ENCODE measurements at places on chromosomes 2 and 18.

GRCh38 chr2:32772638-32773447 is 145.0 kb downstream of the TTC27 start:
- peak; percentile 26 for DNase-seq

- no peak for DNase-seq
These were observed 12.3 kb upstream of the C2orf42 start for GRCh38 chr2:70203086-70203485.

- no peak for DNase-seq
These were observed 3.3 kb upstream of the MSTN start for GRCh38 chr2:190065839-190066238.

DNA sequence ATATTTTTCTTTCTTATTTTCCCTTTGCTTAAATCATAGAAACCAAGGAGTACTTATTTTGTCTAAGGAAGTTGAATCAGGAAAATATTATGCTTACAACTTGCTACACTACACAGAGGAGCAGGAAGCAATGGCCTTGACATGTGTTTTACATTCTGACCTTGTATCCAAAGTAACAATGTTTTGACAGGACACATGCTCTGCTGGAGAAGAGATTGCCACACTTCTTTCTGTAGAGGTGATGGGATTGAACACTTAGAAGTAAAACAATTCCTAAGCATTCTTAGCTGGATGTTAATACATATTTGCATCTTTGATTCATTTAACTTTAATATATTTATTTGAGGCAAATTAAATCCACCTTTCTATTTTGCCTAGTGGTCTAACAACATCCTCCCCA is 929.1 kb downstream of the DSC3 start:
- DNase-seq = no peak

DNA sequence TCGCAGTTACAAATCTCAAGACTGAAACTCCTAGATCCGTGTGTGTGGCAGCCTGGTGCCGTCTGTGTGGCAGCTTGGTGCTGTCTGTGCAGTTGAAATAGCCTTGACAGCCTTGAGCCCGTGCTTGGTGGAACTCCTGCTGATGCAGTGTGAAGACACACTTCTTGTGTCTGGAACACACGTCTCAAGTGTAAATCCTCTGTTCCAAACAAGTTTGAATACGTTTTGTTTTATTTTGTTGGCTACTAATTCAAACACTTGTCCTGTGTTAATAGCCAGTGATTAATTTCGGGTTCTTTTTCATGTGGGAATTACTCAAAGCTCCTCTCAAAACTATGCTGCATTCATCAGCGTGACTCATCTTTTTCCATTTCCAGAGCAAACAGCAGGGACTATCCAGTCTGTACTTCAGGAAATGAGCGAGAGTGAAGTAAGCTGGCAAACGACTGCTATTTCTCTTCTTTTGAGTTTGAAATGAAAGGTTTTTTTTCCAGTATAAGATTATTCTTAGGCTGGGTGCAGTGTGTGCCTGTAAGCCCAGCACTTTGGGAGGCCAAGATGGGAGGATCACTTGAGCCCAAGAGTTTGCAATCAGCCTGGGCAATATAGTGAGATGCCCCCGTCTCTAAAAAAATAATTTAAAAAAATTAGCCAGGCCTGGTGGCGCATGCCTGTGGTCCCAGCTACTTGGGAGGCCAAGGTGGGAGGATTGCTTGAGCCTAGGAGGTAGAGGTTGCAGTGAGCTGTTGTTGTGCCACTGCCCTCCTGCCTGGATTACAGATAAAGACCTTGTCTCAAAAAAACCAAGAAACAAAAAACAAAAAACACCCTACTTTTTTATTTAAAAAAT is 152.9 kb downstream of the SPP2 start:
- DNase-seq = peak; percentile 79

GRCh38 chr2:68653538-68653982 is 10.2 kb downstream of the PROKR1 start:
- no peak for DNase-seq

- no peak for DNase-seq
These were observed 132.2 kb downstream of the TDRD15 start for GRCh38 chr2:21256006-21256405.

DNA sequence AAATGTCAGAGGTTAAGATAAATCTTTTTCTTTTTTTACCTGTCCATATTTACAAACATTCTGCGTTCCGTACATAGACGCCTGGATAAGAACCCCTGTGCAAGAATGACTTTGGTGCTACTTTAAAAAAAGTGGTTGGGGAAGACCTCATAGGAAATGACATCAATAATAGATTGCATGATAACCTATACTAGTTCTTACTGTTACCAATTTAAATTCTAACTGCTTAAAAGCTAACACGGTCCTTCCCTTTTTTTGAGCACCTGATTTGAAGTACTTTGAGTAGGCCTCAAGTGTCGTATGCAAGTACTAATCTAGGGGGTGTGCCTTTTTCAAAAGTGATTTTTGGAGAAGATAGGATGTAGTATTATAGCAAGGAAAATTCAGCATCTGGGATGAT is 2.1 kb downstream of the SLC39A10 start:
- no peak for DNase-seq

DNA sequence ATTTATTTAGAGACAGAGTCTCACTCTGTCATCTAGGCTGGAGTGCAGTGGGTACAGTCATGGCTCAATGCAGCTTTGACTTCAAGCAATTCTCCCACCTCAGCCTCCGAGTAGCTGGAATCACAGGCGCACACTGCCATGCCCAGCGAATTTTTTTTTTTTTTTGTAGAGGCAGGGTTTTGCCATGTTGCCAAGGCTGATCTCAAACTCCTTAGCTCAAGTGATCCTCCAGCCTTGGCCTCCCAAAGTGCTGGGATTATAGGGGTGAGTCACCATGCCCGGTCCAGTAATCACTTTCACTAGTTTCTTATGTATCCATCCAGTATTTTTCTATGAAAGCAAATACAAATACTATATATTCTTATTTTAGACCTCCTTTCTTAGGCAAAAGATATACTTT is 24.0 kb downstream of the PRKAG3 start:
- no peak for DNase-seq

- DNase-seq = peak; percentile 22
These were observed 35.4 kb downstream of the MYL12B start for GRCh38 chr18:3297025-3297984.

GRCh38 chr2:2886922-2887321 is 490.7 kb downstream of the EIPR1 start:
- DNase-seq = no peak

DNA sequence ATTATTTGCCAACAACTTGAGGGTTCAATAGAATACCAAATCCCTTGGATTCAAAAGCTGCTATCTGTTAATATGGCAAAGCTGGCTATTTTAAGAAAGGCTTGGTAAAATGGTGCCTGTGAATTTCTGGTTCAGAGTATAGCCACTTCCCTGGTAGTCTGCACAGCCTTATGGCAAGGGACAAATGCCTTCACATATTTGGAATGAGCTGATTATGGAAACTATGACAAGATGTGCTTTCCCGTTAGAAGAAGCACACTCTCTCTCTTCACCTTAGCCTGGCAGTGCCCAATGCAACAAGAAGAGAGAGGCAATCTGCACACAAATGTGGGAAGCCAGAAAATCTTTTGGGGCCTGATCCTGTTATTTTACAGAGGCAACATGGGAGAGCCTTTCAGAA is 47.5 kb upstream of the MAP3K20 start:
- DNase-seq = no peak

GRCh38 chr18:62464266-62464665 is 58.6 kb upstream of the ZCCHC2 start:
- DNase-seq = no peak

- no peak for DNase-seq
These were observed 3.6 kb upstream of the PAX3 start for GRCh38 chr2:222302178-222303018.

DNA sequence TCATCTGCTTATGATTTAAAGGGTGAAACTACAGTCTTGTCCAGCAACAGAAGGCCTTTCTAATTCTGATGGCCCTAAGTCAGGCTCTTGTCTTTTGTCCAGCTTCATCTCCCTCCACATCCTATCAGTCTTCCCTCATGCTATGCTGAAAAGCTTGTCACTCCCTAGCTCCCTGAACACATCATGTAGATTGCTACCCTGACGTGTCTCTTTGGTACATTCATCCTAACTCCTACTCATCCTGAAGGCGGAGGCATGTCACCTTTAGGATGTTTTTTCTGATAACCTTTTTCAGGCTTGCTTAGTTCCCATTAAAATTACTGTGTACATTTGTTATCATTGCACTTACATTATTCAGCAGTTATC is 78.4 kb upstream of the ARL5A start:
- no peak for DNase-seq

- no peak for DNase-seq
These were observed 120.4 kb downstream of the L3MBTL4 start for GRCh38 chr18:6294148-6294784.

GRCh38 chr2:235776531-235776930 is 282.7 kb downstream of the AGAP1 start:
- DNase-seq = no peak

GRCh38 chr2:241068136-241068941 is 33.7 kb downstream of the MTERF4 start:
- no peak for DNase-seq

DNA sequence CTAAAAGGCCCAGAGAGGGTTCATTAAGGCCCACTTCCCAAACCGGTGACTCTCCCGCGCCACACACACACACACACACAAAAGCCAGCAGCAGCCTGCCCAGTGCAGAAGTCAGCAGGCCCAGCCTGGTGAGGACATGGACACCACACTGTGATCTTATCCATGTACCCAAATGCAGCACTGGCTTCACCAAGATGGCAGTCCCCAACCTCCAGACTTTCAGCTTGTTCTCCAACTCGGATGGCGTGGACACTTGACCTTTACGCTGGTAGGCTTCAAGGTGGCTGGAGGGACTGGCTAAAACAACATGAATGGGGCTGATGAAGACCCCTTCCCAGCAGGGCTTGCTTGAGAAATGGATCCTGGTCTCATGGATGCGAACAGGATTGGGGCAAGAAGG is 50.4 kb downstream of the TNS1 start:
- DNase-seq = no peak

DNA sequence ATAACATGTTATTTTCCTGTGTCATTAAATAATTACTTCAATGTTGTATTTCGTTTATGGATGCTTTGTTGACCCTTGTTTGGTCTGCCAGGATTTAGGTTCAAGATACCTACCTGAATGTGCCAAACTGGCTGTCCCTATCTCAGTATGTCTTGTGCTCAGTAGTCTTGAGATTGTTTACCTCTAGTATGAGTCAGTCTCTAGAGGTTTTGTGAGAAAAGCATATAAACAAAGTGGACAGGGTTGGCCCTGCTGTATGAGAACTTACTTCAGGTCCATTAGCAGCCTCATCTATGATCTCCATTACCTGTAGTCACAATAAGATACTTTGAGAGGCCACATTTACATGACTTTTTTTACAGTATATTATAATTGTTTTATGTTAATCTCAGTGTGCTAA is 17.8 kb downstream of the DDX18 start:
- no peak for DNase-seq

GRCh38 chr2:223811757-223812156 is 25.6 kb downstream of the AP1S3 start:
- DNase-seq = no peak

GRCh38 chr18:69951182-69951581 is 3.5 kb upstream of the CD226 start:
- DNase-seq = no peak

GRCh38 chr2:225598897-225599296 is 199.4 kb downstream of the NYAP2 start:
- no peak for DNase-seq

- DNase-seq = peak; percentile 92
These were observed 7.4 kb downstream of the DLX2 start for GRCh38 chr2:172095146-172095904.

GRCh38 chr2:153163055-153163454 is 315.5 kb downstream of the RPRM start:
- no peak for DNase-seq

- DNase-seq = peak; percentile 44
These were observed 2.9 kb upstream of the PTPN4 start for GRCh38 chr2:119756837-119757236.

DNA sequence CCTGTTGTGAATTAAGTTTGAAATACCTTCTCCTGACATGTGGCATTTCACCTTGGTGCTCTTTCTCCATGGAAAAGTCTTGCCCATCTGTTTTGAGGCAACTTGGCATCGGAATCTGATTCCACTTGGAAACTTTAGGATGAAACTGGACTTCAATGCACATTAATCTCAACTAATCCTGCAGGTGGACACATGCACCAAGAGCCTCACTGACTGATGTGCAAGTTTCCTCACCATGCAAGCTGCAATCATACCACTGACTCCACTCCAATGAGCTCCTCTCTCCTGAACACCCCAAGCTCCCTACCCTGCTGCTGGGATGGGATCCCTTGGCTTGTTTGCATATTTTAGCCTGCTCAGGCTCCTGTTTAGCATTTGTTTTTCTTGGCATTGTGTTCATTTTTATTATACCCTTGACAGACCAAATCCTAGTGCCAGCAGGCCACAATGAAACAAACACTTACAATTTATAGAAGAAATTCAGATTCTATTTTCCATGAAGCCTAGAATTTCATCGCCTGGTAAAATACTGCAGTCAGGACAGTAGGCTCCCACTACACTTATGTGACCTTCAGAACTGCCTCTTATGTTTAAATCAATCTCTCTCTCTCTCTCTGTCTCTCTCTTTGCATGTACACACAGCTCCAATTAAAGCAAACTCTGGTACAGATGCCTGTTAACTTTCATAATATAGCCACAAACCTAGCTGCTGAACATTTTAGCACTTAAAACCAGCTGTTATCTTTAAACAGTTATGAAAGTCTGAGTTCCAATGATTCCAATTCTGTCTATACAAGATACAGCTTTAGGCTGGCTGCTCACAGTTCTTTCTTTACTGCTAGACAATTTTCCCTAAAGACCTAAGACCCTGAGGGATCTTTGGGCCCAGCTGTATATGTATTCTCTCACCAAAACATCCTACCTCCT is 141.5 kb downstream of the OSR1 start:
- no peak for DNase-seq
